ENCODE measurements at places on chromosomes 16 and 17.

GRCh38 chr16:88353691-88354090, 29.1 kb upstream of the ZNF469 start:
- H3K27ac ChIP-seq = no peak overlapping the region
- H3K36me3 ChIP-seq = no peaks in the 10 kb centered on the region
- no peak for DNase-seq
- H3K27me3 ChIP-seq = peaks cover 34% of the 10 kb centered on the region
- no peaks in the 10 kb centered on the region for H3K4me1 ChIP-seq

DNA sequence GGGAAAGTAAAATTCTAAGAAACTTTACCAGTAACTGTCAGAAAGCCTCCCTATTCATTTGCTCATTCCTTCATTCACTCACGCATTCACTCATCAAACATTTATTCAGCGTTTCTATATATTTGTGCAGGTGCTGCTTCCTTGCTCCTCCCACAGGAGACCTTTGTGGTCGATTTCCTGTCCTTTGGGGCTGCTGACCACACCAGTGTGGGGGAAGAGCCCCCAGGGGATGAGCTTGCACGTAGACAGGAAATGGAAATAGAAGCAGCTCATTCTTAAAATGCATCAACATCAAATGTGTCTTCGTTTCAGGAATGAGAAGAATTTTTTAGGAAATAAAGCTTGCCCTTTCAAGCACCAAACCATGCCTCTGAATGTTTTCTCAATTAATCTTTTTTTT, 9.6 kb downstream of the PIK3R6 start:
- peak; percentile 56 for DNase-seq
- H3K36me3 ChIP-seq = no peaks in the 10 kb centered on the region
- H3K4me1 ChIP-seq = peaks cover 7% of the 10 kb centered on the region
- H3K27me3 ChIP-seq = no peaks in the 10 kb centered on the region
- no peak overlapping the region for H3K27ac ChIP-seq
- no peak overlapping the region for H3K4me3 ChIP-seq

DNA sequence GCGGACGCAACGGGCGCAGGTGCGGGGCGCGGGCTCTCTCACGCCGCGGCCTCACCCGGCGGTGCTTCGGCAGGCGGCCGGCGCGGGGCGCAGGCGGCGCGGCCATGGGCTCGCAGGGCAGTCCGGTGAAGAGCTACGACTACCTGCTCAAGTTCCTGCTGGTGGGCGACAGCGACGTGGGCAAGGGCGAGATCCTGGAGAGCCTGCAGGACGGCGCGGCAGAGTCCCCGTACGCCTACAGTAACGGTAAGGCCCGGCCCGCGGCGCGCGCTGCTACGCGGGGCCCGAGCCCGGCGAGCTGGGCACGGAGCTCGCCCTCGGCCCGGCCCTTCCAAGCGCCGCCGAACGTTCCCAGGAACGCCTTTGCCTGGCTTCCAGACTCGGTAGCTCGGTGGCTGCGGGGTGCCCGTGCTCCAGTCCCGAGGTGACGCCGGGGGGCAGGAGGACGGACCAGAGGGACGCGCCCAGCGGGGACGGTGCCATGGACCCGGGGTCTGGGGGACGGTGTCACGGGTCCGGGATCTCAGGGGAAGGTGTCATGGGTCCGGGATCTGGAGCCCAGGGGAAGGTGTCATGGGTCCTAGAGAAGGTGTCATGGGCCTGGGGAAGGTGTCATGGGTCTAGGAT, 435 bp downstream of the RAB40C start:
- no peak overlapping the region for H3K27ac ChIP-seq
- H3K27me3 ChIP-seq = no peaks in the 10 kb centered on the region
- H3K4me3 ChIP-seq = peak overlapping the region; percentile 86
- H3K36me3 ChIP-seq = no peaks in the 10 kb centered on the region
- no peak for DNase-seq

DNA sequence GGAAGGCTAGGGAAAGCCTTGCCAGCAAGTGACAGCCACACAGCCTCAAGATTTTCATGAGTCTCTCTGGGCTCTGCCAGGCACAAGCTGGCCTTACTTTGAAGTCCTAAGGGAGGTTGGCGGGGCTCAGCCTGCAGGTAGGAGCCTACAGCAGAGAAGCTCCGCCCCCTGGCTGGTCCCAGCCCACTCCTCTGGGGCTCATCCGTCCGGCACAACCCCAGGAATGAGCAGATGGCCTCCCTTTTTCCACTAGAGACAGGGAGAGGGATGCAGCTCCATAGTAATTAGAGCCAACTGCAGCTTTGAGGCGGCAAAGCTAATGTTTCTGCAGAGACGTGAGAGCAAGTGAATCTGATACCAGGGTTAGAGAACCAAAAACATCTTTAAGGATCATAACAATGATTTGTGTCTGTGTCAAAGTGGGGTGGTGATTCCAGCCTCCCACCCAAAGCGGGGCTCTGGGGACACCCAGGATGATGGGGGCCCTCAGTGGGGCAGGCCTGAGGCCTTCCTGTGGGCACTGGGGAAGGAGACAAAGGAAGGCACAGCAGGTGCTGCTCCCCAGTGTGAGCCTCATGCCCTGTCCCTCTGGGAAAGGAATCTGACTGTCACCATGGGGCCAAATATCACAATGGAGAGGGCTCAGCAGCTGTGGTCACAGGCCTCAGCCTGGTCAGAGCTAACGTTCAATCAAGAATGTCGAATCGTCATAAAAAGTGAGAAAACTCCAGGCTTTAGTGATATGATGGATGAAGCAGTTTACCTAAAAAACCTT, 61.5 kb downstream of the RBFOX3 start:
- H3K36me3 ChIP-seq = no peaks in the 10 kb centered on the region
- no peaks in the 10 kb centered on the region for H3K4me1 ChIP-seq
- H3K4me3 ChIP-seq = no peak overlapping the region
- H3K27ac ChIP-seq = no peak overlapping the region
- H3K27me3 ChIP-seq = peaks cover 96% of the 10 kb centered on the region

All from MM.1S (cell line).